ENCODE measurements at places on chromosomes 12 and 14.

GRCh38 chr12:124111006-124111405, 138.0 kb downstream of the ZNF664 start:
- no peak for DNase-seq

- DNase-seq: no peak
These were observed 148.4 kb downstream of the SLC25A21 start for GRCh38 chr14:37023875-37024565.

- DNase-seq: no peak
These were observed 70.3 kb upstream of the DBX2 start for GRCh38 chr12:45121224-45121623.

GRCh38 chr14:55869397-55870049, 248.7 kb upstream of the PELI2 start:
- no peak for DNase-seq

DNA sequence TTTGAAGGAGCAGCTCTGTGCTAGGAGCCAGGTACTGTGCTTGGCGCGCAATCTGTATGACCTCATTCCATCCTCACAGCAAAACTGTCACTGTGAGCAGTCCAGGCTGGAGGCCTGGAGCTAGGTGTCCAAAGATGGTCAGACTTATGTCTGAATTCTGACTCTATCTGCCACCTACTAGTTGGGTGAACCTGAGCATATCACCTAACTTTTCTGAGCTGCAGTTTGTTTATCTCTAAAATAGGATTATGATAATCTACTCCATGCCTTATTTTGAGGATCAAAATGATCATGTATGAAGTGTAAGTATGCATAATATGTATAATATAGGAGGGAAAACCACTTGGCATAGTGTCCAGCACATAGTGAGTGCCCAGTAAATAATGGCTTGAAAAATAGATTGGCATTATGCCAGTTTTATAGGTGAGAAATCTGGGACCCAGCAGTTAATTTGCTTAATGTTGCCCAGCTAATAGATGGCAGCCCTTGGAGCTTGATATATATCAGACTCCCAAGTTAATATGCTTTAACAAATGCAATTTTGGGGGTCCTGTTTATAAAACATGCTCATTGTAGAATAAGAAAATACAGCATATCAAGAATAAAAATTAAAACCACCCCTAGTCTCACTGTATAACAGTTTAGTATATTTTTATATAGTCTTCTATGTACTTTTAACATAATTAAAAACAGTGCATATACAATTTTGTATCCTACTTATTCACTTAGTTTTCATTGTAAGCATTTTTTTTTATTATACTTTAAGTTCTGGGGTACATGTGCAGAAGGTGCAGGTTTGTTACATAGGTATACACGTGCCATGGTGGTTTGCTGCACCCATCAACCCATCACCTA, 4.5 kb upstream of the JPH4 start:
- no peak for DNase-seq

- no peak for DNase-seq
These were observed 2.1 kb downstream of the SDR9C7 start for GRCh38 chr12:56932146-56932545.

GRCh38 chr12:24562771-24563431, 386.0 kb downstream of the BCAT1 start:
- DNase-seq: no peak

DNA sequence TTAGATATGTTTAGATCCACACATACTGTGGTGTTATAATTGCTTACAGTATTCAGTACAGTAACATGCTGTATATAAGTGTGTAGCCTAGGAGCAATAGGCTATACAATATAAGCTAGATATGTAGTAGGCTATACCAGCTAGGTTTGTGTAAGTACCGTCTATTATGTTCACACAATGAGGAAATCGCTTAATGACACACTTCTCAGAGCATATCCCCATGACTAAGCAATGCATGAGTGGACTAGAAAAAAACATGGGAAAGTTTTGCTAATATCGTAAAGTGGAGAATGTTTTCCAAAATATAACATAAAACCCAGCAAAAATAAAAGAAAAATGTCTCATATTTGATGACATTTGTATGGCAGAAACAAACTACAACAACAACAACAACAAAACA, 27.3 kb downstream of the AKAP3 start:
- no peak for DNase-seq

GRCh38 chr12:32926963-32927362, 30.4 kb upstream of the PKP2 start:
- DNase-seq: no peak

DNA sequence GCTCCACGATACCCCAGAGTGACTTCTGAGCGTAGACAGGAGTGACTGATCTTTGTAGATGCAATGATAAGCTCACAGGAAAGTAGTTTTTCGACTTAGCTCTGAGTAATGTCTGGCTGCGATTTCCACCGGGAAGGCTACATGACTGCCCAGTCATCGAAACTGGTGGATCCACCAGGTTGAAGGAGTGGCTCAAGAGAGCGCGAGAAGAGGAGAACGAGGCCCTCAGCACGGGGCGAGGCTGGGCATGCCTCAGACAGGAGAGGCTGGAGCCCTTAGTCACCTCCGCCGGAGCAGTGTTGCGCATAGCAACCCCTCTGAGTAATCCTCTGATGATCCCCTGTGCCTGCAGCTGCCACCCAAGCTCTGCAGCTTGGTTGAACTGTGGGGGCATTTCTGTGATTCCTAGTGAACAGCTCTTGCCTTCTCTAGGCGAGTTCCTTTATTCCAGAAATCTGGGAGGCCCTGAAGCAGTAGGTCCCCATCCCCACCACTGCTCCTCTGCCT, 25.6 kb downstream of the ELK3 start:
- no peak for DNase-seq

DNA sequence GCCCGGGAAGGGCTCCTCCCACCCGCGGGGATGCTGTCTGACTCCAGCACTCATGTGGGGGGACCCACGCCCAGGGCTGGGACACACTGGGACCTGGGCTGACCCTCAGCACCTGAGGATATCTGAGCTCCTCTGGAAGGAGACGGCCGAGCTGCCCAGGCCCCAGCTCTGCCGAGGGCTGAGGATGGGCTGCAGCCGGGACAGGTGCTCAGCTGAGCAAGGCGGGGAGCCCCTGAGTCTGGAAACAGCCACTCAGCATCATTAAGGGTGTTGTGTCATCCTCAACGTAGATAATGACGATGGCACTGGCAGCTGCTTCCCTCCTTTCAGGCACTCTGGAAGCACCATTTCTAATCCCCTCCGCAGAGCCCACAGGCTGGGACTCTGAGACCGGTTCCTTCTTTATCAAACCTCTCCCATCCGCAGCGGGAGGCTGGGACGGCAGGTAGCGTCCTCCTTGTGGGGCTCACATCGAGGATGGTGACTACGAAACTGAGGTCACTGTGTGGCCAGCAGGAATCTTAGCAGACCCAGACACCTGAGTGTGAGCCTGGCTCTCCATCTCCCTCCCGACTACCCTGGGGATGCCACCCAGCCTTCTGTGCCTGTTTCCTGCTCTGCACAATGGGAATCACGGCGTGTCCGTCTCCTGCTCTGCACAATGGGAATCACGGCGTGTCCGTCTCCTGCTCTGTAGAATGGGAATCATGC, 26.7 kb upstream of the SFSWAP start:
- DNase-seq: no peak

GRCh38 chr12:43109631-43110345, 442.2 kb downstream of the ADAMTS20 start:
- DNase-seq: no peak

DNA sequence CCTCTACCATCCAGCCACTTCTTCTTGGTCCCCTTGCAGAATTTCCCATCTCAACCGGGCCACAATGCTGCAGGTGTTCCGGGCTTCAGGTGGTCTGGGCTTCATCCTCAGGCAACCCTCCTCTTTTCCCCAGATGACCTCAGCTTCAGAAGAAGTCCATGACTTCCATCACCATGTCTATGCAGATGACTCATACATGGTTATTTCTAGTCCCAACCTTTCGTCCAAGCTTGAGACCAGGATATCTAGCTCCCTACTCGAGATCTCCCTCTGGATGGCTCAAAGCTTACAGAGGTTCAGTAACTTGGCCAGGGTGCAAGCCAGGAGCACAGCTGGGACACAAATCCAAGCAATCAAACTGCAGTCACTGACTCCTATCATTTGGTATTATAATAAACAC, 154.6 kb upstream of the NOS1 start:
- no peak for DNase-seq

- DNase-seq: peak; percentile 52
These were observed 24.1 kb downstream of the KLRD1 start for GRCh38 chr12:10331642-10332239.

DNA sequence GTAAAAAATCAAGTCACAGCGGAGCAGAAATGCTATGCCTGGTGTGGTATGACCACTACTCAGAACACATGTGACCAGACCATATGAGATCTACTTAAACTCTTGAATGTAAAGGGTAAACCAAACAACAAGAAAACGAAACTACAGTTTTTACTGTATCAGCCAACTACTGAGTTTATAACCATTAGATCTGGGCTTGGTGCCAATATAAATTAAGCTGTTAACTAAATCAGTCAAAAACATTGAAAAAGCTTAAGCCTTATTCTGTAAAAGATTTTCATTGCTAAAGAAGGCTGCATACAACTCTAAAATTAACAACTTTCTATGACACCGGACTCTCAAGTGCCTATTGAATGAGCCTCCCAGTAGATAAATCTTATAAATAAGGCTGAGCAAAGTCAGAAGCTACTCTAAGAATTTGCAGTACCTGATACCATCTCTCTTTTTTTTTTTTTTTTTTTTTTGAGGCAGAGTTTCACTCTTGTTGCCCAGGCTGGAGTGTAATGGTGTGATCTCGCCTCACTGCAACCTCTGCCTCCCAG, 35.4 kb downstream of the SPTLC2 start:
- peak; percentile 56 for DNase-seq

DNA sequence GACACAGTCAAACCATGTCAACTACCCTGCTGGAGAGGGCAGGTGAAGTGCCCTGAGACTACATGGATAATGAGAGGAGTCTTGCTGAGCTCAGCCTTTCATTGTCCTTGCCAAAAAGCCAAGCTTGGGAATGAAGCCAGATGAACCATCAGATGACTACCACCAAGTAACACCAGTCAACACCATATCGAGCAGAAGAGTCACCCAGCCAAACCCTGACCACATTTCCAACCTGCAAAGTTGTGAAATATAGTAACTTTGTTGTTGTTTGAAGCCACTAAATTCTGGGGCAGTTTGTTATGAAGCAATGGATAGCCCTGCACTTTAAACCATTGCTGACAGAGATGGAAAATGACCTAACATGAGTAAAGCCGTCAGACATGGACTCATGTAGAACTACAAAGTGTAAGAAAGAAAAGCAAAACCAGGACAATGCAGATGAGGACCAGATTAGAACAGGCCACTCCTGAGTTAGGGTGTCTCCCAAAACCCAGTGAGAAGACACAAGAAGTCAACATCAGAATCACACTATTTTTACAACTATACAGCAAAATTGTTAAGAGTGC, 12.5 kb upstream of the CRADD start:
- no peak for DNase-seq

GRCh38 chr14:92252323-92252722, 70.6 kb upstream of the SLC24A4 start:
- DNase-seq: no peak

DNA sequence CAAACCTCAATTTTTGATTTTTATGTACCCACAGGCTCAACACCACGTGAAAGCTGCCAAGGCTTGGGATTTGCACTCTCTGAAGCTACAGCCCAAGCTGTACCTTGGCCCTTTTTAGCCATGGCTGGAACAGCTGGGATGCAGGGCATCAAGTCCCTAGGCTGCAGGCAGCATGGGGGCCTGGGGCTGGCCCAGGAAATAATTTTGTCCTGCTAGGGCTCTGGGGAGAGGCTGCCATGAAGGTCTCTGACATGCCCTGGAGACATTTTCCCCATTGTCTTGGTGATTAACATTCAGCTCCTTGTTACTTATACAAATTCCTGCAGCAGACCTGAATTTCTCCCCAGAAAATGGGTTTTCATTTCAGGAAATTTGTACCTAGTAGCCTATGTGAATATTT, 103.7 kb downstream of the SCAF11 start:
- no peak for DNase-seq

DNA sequence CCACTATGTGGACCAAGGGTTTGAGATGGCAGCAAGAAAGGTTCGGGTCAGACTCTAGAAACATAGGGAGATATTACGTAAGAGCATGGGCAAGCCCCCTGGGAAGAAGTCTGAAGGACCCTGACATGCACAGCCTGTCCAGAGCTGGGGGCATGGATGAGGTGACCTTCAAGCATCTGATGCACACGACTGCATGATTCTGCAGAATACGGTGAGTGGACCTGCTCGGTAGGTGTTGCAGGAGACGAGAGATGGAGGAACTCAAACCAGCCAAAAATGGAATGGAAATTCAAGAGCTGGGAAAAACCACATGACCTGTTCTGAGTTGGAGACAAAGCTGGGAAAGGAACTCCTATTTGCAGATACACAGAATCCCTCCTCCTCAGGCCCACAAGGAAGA, 43.6 kb downstream of the ANO2 start:
- no peak for DNase-seq

DNA sequence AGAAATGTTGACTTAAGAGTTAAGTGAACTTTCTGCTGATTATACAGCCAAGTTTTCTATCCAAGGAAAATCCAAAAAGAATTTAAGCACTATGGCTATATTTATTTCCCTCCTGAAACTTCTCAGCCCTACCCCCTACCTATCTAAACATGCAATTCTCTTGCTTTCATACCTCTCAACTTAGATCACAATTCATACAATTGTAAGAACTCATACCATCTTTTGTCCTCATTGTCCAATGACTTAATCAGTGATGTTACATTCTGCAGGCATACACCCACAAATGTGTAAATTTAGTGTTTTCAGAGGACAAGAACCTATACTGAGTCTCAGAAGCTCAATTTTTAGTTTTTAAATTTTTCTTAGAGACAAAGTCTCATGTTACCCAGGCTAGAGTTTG, 62.1 kb downstream of the ZFC3H1 start:
- DNase-seq: no peak

- DNase-seq: no peak
These were observed 37.0 kb downstream of the APPL2 start for GRCh38 chr12:105198961-105199360.

Data from CD4-positive, alpha-beta T cell treated with Interleukin-21 for 1 hour (primary cell).